ENCODE measurements at places on chromosomes 1 and 21.

- DNase-seq: no peak
Measured at GRCh38 chr1:5704561-5705514, 287.4 kb downstream of the NPHP4 start.

DNA sequence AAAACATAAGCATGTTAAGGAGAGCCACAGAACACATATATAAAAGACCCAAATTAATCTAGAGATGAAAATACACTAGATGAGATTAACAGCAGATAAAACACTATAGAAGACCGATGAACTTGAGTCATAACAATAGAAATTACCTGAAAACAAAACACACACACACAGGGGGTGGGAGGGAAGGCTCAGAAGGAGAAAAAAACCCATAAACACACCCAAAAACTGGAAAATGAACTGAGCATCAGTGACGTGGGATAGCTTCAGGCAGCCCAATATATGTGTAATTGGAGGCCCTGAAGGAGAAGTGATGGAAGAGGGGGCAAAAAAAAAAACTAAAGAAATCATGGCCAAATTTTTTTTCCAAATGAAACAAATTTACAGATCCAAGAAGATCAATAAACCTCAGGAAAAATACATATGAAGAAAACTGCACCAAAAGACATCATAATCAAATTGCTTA, 11.4 kb downstream of the ALDH9A1 start:
- no peak for DNase-seq

DNA sequence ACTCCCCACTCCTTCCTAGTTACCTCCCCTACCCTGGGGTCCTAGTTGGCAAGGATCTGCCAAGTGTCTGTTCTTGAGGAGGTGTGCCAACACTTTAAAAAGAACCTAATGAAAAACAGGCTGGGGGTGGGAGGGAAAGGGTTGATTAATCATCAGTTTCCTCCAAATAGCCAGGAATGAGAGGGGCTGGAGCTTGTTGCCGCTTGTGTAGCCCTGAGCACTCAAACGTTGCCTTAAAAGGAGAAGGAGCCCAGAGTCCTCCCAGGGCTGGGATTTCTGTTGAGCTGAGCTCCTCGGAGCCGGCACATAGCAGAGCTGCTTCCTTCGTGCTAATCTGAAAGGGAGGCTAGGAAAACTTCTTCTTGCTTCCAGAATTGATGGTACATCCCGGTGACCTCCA, 15.9 kb downstream of the SHISA4 start:
- DNase-seq: no peak

GRCh38 chr1:61481315-61481715, 243.6 kb downstream of the TM2D1 start:
- DNase-seq: no peak

DNA sequence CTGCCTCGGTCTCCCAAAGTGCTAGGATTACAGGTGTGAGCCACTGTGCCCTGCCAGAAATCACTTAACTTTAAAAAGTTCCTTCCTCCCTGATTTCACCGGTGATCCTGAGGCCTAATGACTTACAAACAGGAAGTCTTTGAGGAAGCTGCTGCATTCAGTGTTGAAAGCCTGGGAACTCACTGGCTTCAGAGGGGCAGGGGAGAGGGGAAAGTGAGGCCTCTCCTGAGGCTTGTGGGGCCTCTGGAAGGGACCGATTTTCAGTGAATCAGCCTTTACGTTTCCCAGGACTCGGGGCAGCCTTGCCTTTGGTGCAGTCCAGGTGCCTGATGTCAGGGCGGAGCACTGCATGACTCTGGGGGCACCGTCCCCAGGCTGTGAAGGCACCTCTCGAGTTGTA, 30.1 kb upstream of the ARHGEF10L start:
- DNase-seq: no peak

DNA sequence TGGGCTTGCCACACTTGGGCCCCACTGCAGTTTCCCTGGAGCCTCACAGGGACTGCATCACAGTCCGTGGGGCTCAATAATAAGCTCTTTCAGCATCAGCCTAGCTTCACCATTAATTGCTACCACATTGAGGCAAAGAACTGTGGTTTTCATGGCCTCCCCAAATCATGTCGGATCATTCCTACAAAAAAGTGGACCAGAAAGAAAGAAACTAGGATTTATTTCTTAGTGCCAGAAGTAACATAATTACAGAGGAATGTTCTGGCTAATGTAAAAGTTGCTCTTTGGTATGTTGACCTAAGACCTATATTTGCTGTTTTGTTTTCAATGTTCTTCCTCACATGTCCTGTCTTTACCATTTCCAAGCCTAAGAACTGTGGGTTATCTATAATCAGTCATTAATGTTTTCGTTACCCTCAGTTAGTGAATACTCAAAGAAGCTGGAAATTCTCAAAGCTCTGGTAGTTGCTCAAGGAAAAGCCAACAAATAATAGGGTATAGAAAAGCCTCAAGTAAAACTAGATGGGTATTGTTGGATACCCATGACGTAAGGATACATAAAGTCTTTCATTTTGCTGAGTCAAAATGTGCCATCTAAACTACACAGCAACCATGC, 173.9 kb downstream of the LTN1 start:
- DNase-seq: no peak

DNA sequence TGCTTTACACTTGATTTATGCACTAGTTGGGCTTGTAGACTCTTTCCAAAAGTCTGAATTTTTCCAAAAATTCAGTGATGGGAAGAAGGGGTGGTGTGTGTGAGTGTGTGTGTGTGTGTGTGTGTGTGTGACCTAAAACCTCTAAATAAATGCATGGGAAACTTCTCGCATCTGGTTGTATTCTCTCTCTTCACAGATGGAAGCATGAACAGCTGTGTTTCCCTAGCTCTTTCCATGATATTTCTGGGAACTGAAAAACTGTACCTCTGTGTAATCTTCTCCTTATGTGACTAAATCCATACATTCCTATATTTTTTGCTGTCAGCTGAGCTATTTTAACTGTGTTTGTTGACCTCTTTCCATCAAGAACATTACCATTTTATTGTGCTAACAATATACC, 26.2 kb upstream of the CYYR1 start:
- DNase-seq: no peak

DNA sequence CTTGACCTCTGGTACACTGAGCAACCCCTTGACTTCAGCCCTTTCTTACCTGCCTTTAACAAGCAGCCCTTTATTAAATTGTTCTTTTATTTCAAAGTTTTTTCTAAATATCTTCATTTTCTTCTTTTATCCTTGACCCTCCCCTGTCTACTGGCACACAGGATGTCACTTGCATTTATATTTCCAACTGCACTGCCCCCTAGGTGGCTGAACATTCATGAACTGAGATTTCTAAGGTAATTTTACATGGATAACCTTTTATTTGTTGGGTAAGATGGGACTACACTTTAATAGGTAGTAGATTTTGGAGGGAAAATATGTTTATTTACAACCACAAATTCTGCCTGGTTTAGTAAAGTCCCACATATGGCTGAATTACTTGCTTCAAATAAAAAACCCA, 190.0 kb downstream of the ATP6V1G3 start:
- no peak for DNase-seq

DNA sequence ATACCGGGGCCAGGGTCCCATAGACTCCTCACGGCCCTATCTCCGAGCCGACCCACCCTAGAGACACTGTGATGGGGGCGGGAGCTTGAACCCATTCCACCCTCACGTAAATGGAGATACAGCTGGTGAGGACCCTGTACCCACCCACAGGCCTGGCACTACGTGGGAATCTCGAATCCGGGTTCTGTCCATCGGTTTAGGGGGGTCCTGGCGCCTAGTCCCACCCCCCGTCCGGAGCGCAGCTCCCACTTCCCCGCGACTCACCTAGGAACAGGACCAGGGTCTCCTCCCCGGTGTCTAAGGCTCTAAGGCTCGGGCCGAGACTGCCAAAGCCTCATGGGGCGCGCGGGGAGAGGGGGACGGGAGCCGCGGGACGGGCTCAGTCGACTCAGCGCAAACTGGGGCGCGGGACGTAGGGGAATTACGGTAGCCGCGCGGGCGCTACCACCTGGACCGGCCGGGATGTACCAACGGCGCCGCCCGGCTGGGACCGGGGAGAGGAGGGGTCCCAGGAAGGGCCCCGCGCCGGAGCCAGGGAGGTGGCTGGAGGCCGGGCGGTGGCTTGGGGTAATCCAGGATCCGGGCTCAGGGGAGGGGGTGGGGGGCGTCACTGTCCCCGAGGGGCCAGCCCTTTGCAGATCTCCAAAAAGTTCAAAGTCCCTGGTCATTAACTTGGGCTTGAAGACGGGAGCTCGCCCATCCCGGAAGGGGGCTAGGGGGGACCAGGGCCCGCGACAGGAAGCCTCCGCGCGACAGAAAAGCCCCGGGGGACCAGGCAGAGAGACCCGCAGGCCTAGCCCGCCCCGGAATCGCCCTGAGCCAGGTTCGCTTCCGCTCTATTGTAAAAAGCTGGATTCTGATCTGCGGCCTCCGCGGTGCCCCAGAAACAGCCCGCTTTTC, 1.0 kb downstream of the PLEKHG5 start:
- peak; percentile 82 for DNase-seq

- peak; percentile 94 for DNase-seq
Measured at GRCh38 chr1:154272217-154272998, at the start of gene HAX1. TSS of gene HAX1 (plus strand) at chr1:154272629. CDS start at chr1:154272724, 95 bp downstream.

- no peak for DNase-seq
Measured at GRCh38 chr21:29382030-29382654, 83.4 kb downstream of the BACH1 start.

DNA sequence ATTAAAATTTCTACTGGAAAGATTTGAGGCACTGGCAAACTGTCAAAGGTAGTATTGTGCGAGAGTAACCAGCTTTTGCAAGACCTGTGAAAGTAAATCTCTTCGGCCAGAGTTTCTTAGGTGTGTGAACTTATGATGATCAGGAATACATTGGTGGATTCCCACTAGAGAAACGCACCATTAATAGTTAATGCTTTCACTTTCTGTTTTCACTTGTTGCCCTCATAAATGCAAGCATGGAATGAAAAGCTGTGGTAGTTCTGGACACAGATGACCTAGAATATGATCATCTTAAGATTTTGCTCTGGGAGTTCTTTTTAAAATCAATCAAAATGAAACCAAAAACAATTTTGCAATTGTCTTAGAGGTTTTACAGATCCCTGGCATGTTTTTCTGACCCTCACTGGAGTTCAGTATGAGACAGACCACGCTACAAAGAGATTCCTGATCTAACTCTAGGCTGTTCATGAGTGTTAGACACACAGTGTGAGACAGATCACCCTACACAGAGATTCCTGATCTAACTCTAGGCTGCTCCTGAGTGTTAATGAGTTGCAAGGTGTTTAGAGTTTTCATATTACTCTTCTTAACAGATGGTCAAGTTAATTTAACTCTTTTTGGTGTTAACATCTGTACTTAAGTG, 98.8 kb downstream of the SDCCAG8 start:
- peak; percentile 25 for DNase-seq

Data from GM13976 (cell line).